ENCODE measurements at places on chromosomes 2 and 18.

DNA sequence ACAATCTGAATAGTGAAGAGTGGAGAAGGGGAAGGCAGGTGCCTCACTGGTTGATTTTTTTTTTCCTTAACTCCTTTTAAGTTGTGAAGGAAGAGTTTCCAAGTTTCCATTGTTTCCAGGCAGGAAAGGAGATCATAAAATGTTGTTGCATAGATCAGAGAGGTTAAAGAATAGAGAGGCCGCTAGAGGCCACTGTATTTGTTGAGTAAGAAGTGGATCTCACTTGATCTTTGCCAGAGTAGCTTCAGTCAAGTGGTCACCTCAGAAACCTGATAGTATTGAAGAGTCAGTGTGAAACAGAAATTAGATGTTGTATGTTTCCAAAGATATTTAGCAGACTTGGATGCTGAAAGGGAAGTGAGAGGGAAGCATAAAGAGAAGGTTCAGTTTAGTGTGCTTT lies 17.6 kb downstream of the CTNNA2 start:
- DNase-seq: no peak

DNA sequence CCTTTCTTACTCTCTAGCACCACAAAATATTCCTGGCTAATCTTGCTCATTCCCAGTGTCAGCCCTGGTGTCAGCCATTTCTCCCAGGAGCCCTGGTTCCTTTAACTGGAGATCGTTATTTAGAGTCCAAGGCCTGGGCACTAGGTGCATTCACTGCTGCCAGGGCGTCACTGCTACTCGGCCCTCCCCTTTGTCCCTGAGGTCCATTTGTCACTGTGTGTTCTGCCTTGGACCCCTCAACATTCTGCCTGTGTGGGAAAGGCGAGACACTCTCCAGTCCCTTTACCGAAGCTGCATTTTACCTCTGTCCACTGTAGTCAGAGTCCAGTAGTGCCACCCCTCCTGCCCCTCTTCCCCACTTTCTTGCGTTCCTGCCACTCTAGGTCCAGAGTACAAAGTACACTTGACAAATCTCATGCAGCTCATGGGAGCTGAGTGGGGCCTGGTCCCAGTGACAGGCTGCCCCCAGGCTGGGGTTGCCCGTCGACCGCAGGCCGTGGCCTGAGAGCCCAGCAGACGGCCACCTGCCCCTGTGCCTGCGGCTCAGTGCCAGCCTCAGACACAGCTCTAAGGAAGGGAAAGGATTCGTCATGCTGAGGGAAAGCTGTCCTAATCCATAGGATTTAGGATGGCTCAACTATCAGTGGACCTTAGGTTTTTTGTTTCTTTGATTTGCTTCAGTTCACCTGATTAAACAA lies 52.1 kb downstream of the COPS8 start:
- DNase-seq: no peak

DNA sequence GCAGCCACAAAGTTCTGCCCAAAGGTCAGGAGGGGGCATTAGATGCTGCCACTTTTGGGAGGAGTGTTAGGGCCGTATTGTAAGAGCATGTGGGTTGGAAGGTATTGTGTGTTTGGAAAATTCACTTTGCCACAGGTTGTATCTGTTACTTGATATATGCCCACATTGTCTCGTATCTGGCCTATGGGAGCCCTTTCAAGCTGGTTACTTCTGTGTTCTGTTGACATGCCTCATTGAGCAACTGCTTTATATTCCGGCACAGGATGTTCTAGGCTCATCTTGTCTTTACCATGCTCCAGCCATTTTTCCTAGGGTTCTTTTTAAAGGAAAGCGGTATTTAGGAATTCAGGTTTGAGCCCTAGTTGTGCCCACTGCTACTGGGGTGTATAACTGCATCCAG lies 6.0 kb downstream of the ADNP2 start:
- DNase-seq: no peak

- no peak for DNase-seq
Observed at GRCh38 chr18:79356435-79356834, 39.3 kb upstream of the NFATC1 start.

- no peak for DNase-seq
Observed at GRCh38 chr2:18546567-18546966, 13.9 kb downstream of the RDH14 start.

GRCh38 chr18:52403291-52404021 lies 63.5 kb downstream of the DCC start:
- DNase-seq: no peak

DNA sequence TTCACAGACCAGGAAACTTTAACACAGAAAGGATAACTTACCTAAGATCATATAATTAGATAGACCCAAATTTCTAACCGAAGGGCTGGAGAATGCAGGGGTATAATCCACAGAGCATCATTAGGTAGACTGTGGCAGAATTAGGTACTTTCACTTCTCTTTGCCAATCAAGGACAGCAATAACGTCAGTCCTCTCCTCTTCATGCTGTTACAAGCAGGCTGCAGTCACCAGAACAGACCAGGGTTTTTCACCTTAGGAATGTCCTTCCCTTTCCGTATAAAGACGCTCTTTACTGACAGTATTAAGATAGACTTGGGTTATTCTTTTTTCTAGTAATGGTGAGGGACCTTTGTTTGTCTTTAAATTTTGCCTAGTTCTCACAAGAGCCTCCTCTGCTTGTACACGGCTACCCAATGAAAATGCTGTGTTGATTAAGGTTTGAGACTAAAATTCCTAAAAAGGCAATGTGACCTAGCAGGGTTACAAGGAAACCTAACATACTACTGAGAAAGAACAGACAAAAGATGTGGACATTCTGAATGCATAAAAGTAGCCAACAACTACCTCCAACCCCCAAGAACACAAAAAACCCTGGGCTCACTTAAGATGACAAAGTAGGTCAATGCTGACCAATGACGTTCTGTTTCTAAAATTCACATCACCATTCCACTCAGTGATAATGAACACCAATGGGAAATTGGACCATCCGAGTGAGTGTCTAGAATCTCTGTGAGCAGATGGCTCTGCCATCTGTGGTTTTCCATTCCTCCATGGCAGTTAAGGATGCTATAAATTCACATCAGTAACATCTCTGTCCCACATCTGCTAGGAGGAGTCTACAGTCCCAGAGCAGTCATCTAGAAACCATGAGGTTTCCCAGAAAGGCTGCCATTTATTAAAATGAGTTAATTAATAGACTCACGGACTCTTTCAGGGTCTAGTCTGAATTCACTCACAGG lies 2.1 kb downstream of the PDIA6 start:
- no peak for DNase-seq

GRCh38 chr2:23944976-23945375 lies 4.7 kb downstream of the UBXN2A start:
- DNase-seq: no peak

- no peak for DNase-seq
Observed at GRCh38 chr2:129504646-129505045, 474.8 kb upstream of the RAB6C start.

DNA sequence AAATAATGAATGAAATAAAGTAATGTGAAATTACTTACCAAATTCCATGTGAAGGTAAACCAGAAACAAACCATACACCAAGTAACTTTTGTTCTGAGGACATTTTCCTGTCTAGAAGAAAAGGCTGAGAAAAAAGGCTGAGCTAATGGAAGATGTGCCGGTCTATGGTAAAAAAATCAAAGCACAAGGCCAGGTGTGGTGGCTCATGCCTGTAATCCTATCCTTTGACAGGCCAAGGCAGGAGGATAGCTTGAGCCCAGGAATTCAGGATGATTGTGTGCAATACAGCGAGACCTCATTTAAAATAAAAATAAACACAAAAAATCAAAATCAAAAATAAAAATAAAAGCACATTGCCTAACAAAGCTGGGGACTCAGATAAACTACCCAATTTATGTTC lies 6.7 kb downstream of the ORC4 start:
- DNase-seq: no peak

DNA sequence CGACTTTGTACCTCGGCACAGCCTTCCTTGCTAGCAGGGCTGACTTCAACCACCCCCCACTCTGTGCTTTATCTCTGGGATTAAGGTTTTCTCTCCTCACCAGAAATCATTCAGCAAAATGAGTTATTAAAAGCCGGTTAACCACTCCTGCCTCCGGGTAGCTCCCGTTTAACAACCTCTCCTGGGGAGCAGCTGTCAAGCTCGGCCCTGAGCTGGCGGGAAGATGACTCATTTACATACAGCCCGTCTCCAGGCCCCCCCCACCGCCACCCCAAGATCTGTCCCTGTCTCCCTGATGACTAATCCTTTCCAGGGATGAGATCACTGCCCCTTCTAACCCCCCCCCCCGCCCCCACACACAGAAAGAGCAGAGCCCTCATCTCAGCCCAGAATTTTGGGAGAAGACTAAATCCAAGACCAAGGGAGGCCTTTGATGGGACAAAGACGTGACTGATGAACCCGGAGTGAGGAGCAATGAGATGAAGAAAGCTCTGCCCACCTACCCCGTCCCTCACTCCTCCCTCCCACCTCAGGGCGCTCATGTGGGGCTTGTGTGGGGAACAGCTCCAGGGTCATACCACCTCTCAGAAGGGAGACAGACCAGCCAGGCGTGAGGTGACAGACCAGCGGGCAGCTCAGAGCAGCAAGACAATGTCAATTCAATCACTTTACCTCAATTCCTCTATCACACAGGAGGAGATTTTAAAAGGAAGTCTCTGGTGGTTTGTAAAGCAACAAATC lies 131.4 kb downstream of the MSH2 start:
- DNase-seq: no peak

GRCh38 chr18:23226391-23226790 lies 91.1 kb downstream of the CABLES1 start:
- no peak for DNase-seq

GRCh38 chr2:55232863-55233657 lies 572 bp downstream of the RPS27A start:
- DNase-seq: peak; percentile 72

- DNase-seq: peak; percentile 19
Observed at GRCh38 chr2:20635675-20636584, 15.0 kb downstream of the HS1BP3 start.

GRCh38 chr2:21535826-21536225 lies 412.1 kb downstream of the TDRD15 start:
- DNase-seq: no peak

All from central memory CD8-positive, alpha-beta T cell (primary cell).